Neural crest cell (in vitro differentiated cells): ENCODE measurements at places on chromosomes 5 and 9.

DNA sequence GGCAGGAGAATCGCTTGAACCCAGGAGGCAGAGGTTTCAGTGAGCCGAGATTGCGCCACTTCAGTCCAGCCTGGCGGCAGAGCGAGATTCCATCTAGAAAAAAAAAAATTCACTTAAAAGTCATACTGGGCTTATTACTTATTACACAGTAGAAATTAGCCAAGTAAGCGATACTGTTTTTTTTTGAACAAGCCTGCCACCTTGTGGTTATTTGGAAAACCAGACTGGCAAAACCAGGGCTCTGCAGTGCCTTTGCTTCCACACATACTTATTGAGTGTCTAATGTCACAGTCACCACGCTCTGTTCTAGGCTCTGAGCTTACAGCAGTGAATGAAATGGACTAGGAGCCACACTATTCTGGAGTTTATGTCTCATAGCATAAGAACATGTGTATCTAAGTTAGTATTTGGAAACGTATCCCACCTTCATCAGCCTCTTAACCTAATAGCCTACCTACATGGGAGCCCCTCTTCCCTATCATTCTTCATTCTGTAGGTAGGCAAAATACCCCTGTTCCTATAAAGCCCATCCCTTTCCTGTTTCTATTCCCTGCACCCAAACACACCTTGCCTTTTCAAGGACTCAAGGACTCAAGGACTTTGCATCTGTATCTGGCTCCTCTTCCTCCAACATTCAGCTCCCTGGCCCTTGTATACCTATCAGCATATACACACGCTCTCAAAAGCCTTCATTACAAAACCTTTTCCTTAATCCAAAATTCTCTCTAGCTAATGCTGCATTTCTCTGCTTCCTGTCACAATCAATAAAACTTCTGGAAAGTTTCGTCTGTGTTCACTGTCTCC lies 13.9 kb upstream of the BASP1 start:
- DNase-seq = peak; percentile 43

GRCh38 chr5:124980163-124980941 lies 233.9 kb upstream of the ZNF608 start:
- DNase-seq = no peak

DNA sequence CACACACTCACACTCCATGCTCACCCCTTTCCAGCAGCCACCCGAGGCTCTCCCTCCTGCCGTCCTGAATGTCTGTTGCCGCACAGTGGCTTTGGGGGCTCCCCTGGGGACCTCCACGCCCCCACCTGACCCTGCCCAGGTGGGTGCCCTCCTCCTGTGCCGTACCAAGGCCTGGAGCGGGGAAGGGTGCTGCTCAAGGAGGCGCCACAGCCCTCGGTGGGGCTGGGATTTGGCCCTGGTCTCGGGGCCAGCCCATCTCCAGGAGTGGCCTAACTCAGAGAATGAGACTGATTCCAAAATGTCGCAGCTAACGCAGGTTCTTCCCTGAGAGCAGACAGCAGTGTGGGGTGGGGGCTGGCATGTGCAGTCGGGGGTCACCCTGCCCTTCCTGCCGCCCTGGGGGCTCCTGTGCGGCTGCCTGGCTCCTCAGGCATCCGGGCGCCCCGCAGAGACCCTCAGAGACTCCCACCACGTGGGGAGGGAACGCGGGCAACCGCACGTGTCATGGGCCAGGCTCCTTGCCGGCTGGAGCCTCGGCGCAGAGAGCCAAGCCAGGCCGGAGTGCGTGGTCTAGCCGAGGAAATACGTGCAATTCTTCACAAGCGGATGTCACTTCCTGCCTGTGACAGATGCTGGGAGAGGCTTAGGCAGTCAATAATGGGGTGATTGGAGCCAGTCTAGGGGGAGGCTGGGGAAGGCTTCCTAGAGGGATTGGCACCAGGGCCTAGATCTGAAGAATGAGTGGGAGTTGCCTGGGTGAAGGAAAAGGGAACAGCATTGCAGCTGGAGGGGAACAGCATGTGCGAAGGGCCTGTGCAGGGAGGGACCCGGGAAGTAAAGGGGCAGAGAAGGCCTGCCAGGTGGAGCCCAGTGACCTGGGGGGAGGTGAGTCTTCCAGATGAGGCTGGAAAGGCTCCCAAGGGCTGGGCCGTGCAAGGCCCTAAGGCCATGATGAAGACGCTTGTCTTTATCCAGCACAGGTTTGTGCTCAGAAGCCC lies 44.1 kb downstream of the C9orf50 start:
- DNase-seq = no peak

- no peak for DNase-seq
Observed at GRCh38 chr9:113566016-113566711, 102.6 kb downstream of the RGS3 start.

DNA sequence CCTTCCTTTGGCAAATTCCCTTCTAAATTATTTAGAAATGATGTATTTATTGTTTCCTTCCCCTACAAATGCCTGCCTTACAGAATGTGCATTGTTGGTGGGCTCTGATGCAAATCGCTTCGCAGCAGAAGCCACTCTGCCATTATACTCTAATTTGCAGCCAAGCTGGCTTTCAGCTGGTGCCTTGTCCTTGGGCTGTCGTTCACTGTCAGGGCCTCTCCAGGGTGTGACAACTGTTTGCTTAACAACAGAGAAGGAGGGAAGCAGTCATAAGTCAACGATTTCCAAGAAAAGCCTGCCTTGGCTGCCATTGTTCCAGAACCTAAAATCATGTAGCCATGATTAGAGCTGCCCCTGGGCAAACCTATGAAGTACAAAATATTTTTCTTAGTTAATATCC lies 260.1 kb upstream of the RGMB start:
- no peak for DNase-seq

GRCh38 chr5:132059043-132059695 lies 1.3 kb upstream of the IL3 start:
- no peak for DNase-seq

DNA sequence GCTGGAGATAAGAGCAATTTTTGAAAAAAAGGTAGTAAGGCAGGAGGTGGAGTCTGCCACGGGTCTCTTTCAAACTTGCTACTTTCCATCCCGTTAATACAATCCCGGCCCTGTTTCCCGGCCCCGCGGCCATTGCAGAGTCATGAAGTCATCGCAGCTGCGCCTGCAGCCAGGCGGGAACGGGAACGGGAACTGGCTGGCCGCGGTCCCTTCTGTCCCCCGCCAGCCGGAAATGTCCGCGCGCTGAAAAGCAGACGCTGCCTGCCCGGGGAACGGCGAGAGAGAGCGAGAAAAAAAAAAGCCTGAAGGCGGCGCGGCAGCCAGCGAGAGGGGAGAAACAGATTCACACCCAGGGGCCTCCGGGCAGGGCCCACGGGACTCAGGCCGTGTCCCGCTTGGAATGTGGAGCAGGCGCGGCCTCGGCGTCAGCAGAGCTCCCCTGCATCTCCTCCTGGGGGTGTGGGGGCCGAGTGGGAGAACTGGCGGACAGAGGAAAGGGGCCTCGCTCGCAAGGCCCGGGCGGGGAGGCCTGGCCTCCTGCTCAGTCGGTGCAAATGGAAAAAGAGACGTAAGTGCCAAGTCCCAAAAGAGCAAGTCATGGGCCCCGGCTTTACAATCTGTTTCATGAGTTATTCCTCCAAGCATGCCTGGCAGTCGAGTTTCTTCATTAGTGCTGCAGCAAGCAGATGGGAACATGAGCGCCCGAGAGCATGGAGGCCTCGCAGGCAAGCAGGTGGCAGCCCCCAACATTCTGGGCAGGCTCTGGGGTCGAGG lies 201.2 kb upstream of the GAS1 start:
- peak; percentile 52 for DNase-seq
